ENCODE measurements at places on chromosomes 1 and 21. TPM values are rescaled to one million over a fixed set of nuclear protein-coding genes. Genes with fewer than 3 reads are reported as not detected.

DNA sequence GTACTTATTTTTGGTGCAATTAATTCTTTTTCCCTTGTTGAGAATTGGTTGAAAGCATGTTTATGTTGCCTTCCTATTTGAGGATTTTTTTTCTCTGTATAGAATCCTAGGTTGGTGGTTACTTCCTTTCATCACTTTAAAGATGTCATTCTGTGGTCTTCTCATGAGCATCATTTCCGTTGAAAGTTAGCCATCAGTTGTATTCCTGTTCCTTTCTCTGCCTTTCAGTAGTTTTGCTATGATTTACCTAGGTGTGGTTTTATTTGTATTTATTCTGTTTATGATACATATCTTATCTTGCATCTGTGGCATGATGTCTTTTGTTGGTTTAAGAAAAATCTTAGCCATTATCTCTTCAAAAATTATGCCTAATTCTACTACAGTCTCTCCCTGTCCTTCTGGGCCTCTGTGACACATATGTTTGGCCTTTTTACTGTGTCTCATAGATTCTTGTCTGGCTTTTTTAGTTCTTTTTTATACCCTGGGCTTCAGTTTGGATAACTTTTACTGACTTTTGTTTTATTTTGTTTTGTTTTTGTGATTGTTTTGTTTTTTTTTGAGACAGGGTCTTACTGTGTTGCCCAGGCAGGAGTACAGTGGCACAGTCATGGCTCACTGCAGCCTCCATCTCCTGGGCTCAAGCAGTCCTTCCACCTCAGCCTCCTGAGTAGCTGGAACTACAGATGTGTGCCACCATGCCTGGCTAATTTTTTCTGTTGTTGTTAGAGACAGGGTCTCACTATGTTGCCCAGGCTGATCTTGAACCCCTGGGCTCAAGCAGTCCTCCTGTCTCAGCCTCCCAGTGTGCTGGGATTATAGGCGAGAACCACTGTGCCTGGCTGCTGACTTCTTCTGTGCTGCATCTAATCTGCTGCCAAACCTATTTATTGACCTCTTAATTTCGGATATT lies 24.1 kb downstream of the PTGFRN start:
- DNase-seq: no peak

DNA sequence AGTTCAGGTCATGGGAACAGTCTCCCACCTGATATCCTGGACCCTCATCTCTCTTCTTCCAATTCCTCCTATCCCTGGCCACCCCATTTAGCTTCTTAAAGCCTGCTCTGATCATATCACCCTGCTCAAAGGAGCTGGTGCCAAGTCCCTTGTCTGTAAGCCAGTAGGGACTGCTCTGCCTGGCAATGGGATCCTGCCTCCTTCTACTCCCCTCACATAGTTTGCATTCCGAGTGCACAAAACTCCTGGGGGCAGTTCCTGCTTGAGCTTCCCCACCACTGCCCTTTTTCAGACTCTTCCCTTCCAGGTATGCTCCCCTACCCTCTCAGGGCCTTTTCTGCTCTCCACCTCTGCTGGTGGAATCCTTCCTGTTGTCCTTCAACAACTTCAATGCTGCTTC lies 48.1 kb downstream of the NGF start:
- no peak for DNase-seq

DNA sequence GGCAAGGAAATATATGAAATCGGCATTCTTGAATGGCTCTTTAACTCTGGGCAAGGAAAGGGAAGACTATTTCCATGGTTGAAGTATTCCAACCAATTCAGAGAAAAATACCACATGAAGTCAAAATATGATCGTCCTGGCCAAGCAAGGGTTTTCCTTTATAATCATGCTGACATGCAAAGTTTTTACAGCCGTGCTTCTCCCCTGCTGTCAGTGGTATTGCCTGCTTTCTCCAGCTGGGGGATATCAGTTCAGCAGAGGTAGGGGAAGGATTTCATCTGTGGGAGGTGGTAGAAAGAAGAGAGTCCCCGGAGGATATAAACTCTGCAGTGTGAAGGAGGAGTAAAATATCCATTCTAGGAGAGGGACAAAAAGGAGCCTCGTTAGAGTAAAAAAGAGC lies 322.8 kb downstream of the PAPPA2 start:
- DNase-seq: no peak

DNA sequence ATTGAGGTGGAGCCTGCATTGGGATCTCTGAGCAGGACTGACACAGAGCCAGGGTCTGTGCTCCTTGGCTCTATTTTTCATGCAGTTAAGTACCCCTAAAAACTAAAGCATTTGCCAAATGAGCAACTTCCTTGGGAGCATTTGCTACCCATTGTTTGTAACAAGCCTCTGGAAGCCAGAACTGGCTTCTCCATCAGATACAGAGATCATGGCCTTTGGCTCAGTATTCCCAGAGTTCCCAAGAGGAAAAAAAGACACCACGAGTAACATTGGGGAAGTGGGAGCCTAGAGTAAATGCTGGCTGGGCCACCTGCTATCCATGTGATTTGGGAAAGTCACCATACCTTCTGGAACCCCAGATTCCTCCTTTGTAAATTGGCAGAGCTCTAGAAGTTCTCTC lies 44.8 kb downstream of the OPTC start:
- DNase-seq: no peak

DNA sequence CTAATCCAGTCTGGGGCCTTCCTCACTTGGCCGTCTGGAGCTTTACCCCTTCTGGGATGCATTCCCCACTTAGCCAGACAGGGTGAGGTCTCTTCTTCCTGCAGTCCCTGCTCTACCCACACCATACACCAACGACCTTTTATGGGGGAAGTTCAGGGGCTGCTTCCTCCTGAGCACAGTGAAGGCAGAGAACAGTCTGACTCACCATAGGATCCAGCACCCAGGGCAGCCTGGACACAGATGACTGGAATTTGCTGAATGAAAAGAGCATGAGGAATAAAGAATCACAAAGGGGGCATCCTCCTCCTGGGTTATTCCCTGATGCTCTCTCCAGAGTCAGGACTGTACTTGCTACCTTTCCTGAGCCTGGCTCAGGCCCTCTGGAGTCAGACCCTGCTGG lies 4.6 kb upstream of the FOXE3 start:
- DNase-seq: no peak

Gene SPATA21
- not detected for total RNA-seq

Gene GPR157
- 5.6 TPM for total RNA-seq
